Cerebellar cortex (tissue), 1 donor: ENCODE measurements at places on chromosomes 4 and X.
A peak's percentile ranks its signal among the peaks of the same experiment; 100 is the strongest.

DNA sequence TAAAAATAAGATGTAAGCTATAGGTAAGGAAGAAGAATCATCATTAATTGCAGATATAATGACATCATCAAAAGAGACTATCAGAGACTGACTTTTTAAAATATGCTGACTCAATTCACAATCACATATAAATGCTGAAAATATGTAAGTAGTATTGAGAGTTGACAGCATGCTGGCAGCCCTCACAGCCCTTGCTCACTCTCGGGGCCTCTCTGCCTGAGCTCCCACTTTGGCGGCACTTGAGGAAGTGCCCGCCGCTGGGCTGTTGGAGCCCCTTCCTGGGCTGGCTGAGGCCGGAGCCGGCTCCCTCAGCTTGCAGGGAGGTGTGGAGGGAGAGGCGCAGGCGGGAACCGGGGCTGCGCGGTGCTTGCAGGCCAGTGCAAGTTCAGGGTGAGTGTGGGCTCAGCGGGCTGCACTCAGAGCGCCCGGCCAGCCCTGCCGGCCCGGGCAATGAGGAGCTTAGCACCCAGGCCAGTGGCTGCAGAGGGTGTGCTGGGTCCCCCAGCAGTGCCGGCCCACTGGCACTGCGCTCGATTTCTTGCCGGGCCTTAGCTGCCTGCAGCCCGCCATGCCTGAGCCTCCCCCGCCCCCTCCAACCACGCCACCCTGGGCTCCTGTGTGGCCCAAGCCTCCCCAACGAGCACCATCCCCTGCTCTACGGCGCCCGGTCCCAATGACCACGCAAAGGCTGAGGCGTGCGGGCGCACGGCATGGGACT, 68.9 kb downstream of the RAB28 start:
- no peak for DNase-seq

DNA sequence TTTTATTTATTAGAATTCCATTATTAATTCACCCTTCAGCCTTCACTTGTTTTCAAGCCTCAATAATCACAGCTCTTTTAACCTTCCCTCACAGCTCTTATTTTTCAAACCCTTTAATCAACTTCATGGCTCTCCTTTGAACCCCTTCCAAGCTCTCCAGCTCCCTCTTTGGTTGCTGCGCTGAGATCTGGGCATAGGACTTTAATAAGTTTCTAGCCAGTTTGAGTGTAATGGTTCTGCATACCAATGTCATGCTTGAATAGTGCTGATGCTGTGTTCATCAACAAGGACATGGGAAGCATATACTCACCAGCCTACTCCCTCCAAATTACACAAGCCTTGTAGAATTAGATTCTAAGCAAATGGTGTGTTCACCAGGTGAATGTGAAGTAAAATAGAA, 3.5 kb upstream of the RNF212 start:
- peak; percentile 24 for DNase-seq

- DNase-seq = no peak
Measured at GRCh38 chrX:104284507-104284906, 29.8 kb upstream of the ESX1 start.

- DNase-seq = no peak
Measured at GRCh38 chrX:154039577-154039976, 19.9 kb upstream of the IRAK1 start.

GRCh38 chrX:119625843-119626242, 19.6 kb upstream of the NKRF start:
- no peak for DNase-seq
